Stimulated activated CD4-positive, alpha-beta T cell treated with anti-CD3 and anti-CD28 coated beads, Interleukin-15, amount 100 ng/mL, for 1 hour (primary cell): ENCODE measurements at places on chromosomes 6 and 20.

- DNase-seq = no peak
Observed at GRCh38 chr6:67133973-67134372, 1426.9 kb upstream of the EYS start.

- no peak for DNase-seq
Observed at GRCh38 chr6:158488065-158488464, 71.8 kb upstream of the TMEM181 start.

DNA sequence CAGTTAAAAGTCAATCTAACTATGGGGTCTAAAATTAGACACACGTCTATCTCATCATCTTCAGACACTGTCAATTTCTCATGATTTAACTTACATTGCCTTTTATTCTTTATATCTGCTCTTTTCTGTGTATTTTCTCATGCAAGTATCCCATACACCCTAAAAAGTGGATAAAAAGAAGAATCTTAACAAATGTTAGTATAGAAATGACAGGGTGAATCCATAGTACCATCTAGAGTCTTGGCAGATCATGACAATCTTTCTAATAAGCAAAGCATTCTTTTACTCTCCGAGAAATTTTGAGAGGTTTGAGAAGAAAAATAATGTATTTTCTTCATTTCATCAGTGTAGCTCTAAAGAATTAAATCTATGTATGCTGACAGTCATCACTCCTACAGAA is 382.7 kb downstream of the C6orf118 start:
- no peak for DNase-seq

GRCh38 chr20:63733579-63734081 is 2.8 kb upstream of the LIME1 start:
- no peak for DNase-seq

DNA sequence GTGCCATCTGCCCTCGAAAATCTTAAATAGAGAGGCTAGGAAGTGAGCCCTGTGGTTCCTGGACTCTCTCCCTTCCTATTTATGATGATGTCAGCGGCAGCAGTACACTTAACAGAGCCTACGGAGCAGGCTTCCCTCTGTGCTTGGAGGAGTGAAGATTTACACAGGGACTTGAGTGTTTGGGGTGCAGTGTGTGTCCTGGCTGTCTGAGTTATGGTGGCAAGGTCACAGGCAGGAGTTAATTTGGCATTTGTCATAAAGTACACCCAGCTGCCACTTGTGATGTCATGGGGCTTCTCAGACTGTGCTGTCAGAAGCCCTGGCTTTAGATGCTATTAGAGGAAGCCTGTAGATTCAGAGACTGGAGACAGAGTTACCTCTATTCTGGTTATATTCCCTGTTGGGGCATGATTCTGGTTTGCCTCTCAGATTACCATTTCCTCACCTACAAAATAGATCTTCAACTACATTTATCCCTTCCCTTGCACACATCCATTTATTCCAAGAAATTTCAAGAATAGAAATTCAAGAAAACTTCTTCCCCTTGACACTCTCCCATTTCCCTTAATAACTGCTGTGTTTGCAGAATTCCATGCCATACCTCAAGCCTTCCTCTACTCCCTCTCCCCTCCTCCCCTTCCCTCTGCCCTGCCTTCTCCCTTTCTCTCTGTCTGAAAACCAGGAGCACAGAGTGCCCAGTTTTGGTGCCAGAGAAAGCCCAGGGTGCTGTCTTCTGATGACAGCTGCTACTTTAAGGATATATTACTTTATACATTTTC is 72.1 kb downstream of the SLC24A3 start:
- no peak for DNase-seq

- DNase-seq = no peak
Observed at GRCh38 chr6:165941786-165942185, 225.9 kb downstream of the TBXT start.

GRCh38 chr6:170224694-170225660 is 65.9 kb downstream of the DLL1 start:
- no peak for DNase-seq

DNA sequence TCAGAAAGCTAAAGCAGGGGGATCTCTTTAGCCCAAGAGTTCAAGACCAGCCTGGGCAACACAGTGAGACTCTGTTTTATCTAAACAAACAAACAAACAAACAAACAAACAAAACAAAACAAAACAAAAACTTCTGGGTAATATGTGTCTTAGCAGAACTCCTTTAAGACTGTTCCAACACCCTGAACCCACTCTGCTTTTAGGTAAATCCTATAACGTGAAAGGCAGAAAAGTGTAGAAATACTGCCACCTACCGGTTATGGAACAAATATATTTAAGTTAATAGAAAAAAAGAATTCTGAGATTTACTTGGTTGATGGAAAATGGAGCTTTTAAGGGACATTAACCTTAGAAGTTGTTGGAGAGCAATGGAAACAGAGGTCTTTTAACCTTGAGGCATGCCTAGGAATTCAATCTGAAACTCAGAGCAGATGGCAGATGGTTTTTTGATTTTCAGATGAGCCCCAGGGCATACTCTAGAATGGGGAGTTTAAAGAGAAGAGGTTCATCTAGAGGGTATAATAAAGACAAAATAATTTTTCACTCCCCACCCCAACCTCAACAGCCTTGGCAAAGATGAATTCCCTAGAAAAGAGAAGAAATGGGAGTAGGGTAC is 38.5 kb downstream of the SOD2 start:
- DNase-seq = no peak
